CD8-positive, alpha-beta memory T cell (primary cell): ENCODE measurements at places on chromosomes 2 and 18. TPM values are rescaled to one million over a fixed set of nuclear protein-coding genes. Genes with fewer than 3 reads are reported as not detected.

GRCh38 chr2:15912203-15912602, 28.1 kb upstream of the MYCN start:
- no peak for DNase-seq

- no peak for DNase-seq
Observed at GRCh38 chr2:55416786-55417568, 2.7 kb downstream of the CCDC88A start.

- DNase-seq, result no peak
Observed at GRCh38 chr18:10732990-10733389, 207.2 kb downstream of the NAPG start.

GRCh38 chr18:13382366-13382953, 163.9 kb downstream of the LDLRAD4 start:
- peak; percentile 78 for DNase-seq

Gene EGR4
- 0.31 TPM for total RNA-seq
